Endothelial cell (in vitro differentiated cells): ENCODE measurements at places on chromosomes 2 and 18.

- DNase-seq, result peak; percentile 29
Observed at GRCh38 chr2:7377916-7378569, 460.8 kb downstream of the RNF144A start.

DNA sequence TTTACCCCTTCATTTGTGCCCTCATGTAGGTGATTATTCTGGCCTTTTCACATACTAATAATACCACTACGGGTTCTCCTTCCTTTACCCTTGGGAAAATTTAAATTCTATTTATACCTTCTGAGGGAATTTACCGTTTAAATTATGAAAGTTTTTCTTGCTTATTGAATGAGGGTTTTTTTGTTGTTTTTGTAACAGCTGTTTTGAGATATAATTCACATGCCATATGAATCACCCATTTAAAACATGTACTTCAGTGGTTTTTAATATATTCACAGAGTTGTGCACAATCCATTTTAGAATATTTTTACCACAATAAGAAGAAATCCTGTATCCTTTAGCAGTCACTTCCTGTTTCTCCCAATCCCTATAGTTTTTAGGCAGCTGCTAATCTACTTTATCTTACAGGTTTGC, 54.7 kb downstream of the EML4 start:
- no peak for DNase-seq

GRCh38 chr2:166115589-166115988, 12.2 kb downstream of the SCN1A start:
- DNase-seq, result no peak

GRCh38 chr2:173119069-173119807, 43.6 kb downstream of the MAP3K20 start:
- no peak for DNase-seq

- DNase-seq, result no peak
Observed at GRCh38 chr2:195006856-195007255, 650.2 kb upstream of the SLC39A10 start.

- no peak for DNase-seq
Observed at GRCh38 chr2:26618611-26619010, 22.6 kb downstream of the CIB4 start.

DNA sequence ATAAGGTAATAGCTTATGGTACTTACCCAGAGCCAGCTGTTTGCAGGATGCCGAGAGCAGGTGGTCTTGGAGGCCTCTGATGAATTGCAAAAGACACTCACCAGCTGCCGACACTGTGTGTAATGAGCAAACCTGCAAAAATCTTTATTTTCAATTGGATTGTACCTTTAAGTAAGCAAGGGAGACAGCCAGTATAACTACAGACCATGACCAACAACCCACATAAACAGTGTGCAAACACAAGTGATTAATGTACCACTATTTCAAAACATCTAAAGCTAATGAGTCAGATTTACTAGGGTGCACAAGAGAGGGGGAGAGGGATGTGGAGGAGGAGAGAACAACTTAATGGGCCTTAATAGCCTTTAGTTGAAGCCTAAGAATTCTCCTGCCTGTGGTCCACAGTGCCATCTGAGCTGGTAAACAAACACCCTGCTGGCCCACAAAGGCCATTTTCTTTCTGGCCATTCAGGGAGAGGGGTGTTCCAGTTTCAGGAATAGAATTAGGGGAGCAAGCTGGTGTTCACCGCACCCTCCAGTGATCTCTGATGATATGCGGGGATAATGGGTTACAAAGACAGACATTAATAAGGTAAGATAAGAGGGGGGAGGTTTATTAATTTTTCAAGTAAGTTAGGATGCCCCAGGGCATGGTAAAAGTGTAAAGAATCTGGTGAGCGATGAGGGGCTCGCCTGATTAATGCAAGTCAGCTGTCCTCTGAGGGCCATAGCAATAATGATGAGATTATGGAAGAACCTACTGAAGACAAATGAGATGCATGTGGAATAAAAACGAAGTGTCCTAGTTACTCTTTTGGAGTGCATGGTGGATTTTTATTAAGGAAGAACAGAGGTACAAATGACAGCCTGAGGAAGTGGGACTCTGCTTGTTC, 196.4 kb downstream of the HRH4 start:
- no peak for DNase-seq

DNA sequence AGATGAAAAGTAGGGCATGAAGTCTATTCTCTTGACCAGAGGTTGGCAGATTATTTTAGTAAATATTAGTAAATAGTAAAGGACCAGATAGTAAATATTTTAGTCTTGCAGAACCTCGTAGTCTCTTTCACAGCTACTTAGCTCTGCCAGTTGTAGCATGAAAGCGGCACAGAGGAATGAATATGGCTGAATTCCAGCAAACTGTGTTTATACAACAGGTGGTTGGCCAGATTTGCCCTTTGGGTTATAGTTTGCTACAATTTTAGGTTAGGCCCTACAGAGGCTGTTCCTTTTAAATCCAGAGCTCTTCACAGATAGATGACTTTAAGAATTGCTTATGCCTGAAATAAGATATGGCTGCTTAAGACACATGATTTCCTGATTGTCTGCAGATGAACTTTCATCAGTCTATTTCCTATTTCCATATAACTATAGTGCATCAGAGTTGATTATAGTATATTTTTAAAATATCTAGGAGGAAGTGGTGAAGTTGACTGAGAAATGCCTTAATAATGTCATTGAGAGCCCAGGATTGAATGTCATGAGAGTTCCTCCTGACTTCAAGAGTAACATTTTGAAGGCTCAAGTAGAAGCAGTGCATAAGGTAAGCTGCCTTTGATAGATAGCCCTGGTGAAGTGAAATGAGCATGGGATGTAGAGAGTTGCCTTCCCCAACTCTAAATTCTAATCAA, 80.5 kb downstream of the TMEM185B start:
- no peak for DNase-seq

- no peak for DNase-seq
Observed at GRCh38 chr18:68796936-68797690, 767 bp upstream of the CCDC102B start.

GRCh38 chr18:61988100-61988499, 95.3 kb upstream of the RNF152 start:
- DNase-seq, result no peak

DNA sequence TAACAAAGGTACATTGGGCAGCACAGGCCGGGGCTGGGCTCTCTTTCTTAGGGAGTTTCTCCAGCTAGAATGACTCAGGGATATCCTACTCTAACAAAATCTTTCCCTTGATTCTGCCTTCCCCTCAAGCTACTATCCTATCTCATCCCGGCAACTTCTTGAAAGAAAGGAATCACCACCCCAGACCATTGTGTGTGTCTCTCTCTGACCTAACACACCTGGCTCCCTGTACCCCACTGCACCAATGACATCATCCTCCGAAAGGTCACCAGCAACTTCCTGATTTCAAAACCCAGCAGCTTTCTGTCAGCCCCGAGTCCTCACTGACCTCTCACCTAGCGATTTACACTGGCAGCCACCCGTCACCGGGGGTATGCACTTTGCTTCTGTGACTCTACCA, 72.1 kb upstream of the MAP4K4 start:
- DNase-seq, result no peak

DNA sequence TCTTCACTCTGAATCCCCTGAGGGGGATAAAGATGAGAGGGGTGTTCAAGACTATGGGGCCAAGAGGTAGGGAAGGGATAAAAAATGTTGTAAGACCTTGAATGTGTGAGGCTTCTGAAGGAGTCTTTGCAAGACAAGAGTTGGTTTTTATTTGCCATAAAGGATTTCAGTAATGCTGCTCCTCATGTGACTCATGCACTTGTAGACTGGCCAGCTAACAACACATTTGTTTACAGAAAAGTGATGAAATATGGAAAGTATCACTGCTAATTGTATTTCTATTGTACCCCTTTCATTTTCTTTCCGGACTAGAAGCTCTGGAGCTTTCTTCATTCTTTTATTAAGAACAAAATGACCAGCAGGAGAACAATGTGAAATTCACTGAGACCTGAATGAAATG, 782.1 kb downstream of the EPHA4 start:
- DNase-seq, result no peak

GRCh38 chr2:206981739-206982340, 42.5 kb downstream of the CPO start:
- DNase-seq, result peak; percentile 75

GRCh38 chr2:101501443-101501842, 26.5 kb upstream of the RFX8 start:
- DNase-seq, result no peak

DNA sequence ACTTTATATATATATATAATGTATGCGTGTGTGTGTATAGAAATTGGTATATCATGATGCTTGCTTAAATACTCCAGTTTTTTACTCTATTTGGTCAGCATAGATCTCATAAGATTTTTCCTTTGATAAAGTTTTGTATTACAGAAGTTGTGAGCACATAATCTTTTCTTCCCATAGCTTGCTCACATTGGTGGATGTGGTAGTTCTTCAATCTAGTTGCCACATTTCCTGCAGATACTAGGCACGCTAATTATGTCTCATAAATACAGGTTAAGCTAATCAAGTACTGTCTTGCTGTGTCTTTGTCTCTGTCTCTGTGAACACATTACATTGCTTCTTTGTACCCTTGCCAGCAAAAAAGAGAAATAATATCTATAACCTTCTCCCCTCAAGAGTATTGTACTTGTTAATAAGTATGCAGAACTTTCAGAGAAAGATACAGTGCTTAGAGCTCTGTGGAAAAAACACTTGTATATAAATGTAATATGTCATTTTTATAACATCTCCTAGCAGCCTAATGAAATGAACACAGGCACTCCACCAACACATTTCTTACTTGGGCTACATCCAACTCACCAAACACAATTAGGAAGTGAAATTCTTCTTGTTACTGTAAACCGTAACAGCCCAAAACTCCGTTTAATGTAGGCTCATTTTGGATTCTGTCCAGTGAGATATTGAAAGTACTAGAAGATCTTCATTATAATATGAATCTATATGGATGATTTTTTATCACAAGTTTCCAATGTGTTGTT, 306.7 kb upstream of the SLC8A1 start:
- DNase-seq, result no peak

- no peak for DNase-seq
Observed at GRCh38 chr2:101089419-101089818, 61.8 kb downstream of the TBC1D8 start.

DNA sequence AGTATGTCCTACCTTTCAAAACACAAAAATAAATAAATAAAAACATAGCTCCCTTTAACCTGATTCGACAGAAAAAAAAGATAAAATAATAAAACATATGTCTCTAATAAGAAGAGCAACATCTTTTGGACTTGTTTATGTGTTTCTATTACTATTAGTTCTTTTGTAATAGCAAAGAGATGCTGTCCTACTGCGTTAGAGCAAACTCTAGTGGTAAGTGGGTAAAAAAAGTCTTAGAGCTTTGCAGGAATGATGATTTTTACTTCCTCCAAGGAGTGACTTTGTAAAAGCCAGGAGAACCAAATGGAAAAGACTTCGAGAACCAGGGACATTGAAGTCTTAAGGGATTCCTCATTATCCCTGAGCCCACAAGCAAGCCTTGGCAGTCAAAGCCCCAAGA, 450.1 kb downstream of the METTL4 start:
- no peak for DNase-seq

DNA sequence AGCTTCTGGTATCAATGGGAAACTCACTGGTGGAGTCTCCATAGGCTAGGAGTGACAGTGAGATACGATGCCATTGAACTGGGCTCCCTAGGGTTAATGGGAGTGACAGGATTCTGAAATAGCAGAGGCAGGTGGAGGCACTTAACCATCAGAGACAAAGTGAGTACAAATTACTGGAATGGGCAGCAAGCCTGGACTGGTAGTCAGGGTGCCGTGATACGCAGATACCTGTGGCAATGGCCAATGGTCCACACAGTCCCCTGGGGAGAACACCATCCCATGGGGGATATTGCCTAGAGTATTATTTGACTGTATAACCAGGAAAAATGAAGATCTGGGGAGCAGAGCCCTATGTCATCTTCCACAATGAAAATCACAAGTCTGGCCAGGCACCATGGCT, 17.3 kb downstream of the CHCHD5 start:
- no peak for DNase-seq

DNA sequence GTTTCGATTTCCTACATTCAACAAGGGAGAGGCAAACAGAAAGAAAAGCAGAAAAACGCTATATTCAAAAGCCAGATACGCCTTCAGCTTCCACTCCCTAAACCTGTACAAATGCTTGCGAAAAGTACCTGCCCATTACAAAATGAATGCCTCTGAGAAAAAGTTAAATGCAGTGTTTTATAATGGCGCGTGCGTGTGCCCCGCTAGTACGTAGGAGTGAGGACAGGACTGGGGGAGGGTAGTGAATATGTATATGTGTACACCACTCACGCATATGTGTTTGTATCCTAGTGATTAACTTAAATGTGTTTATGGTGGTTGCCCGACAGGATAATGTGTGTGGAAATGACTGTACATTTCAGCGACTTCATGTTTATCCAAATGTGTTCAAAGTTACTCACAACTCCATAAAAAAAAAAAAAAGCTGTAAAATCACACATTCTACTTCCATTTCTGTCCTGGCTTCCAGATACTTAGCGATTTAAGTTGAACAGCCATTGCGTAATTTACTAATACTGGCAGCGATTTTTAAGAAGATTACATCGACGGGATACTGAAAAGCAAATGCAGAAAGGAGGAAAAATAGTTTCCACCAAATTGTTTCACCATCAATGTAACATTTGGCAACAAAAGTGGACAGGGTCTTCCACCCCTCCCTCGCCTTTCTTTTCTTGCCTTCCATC, 1.3 kb downstream of the NEUROD1 start:
- no peak for DNase-seq

- no peak for DNase-seq
Observed at GRCh38 chr2:64913357-64913869, 75.8 kb upstream of the SLC1A4 start.

DNA sequence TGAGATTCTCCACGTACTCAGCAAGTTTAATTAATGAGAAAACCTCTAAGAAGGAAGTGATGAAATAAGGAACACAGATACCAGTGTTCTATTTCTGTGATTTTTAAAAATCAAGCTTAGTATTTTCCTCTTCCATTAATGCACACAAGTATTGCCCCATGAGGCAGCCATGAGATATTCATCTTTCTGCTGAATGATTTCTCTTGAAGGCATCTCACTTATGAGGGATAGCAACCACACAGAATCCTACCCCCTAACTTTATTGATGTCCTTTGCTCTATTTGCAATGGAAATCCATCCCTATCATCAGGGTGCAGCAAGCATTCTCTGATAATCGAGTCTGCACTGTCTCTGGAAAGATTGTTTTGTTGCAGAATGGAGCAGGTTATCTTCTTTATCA, 244.1 kb upstream of the NRP2 start:
- no peak for DNase-seq

DNA sequence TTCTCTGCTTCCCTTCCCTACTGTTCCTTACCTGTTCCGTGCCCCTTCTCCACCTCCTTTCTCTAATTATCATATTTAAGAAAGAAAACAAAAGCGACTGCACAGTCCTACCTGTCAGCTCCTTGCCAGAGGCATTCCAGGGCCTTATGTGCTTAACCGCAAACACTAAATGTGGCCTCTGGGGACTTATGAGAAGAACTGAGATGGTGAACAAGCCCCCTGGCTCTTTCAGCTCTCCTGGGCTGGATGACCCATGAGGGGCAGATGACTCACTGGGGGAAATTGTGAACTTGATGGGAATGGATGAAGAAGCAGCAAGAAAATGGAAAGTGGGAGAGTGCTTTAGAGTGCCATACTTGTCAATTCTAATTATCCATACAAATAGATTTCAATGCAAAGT, 106.3 kb upstream of the LYPD1 start:
- no peak for DNase-seq

GRCh38 chr2:214180686-214181085, 230.2 kb upstream of the VWC2L start:
- no peak for DNase-seq

GRCh38 chr2:38146275-38146906, 70.4 kb upstream of the CYP1B1 start:
- no peak for DNase-seq

GRCh38 chr2:157789933-157790511, 86.1 kb downstream of the ACVR1 start:
- no peak for DNase-seq

GRCh38 chr2:160315337-160315736, 115.3 kb upstream of the ITGB6 start:
- no peak for DNase-seq
